Brain (organoid and tissue), 16 donors: ENCODE measurements at places on chromosomes 7 and 10. TPM values are rescaled to one million over a fixed set of nuclear protein-coding genes. Genes with fewer than 3 reads are reported as not detected.

AKR1D1 gene
- not detected for polyA plus RNA-seq

TACC2 gene
- polyA plus RNA-seq: 111 TPM

CALML3 gene
- 11.9 TPM for polyA plus RNA-seq

EBF3 gene
- polyA plus RNA-seq: 22.3 TPM

ANKRD22 gene
- polyA plus RNA-seq: not detected

OR2A42 gene
- polyA plus RNA-seq: not detected

CUTC gene
- polyA plus RNA-seq: 16.2 TPM

UNCX gene
- not detected for polyA plus RNA-seq

AKR1C4 gene
- not detected for polyA plus RNA-seq

TMEM60 gene
- 21.0 TPM for polyA plus RNA-seq

VIPR2 gene
- 0.81 TPM for polyA plus RNA-seq

COL13A1 gene
- 0.46 TPM for polyA plus RNA-seq

POU6F2 gene
- polyA plus RNA-seq: 2.1 TPM

HOXA5 gene
- 25.3 TPM for polyA plus RNA-seq

ACSM6 gene
- not detected for polyA plus RNA-seq

PRKCQ gene
- 5.1 TPM for polyA plus RNA-seq

DRGX gene
- 0.12 TPM for polyA plus RNA-seq

LIPN gene
- polyA plus RNA-seq: not detected

IL2RA gene
- polyA plus RNA-seq: 1.3 TPM

GBX1 gene
- polyA plus RNA-seq: not detected

CPVL gene
- polyA plus RNA-seq: 9.4 TPM

KIF11 gene
- polyA plus RNA-seq: 11.4 TPM

GPR26 gene
- 0.59 TPM for polyA plus RNA-seq

MMD2 gene
- 6.3 TPM for polyA plus RNA-seq

SPDYE11 gene
- not detected for polyA plus RNA-seq
